ENCODE measurements at places on chromosomes 11 and 22.

- H3K27me3 ChIP-seq, result no peaks in the 10 kb centered on the region
- peaks cover 2% of the 10 kb centered on the region for H3K36me3 ChIP-seq
- H3K4me3 ChIP-seq, result no peak overlapping the region
- H3K4me1 ChIP-seq, result peaks cover 12% of the 10 kb centered on the region
- peak overlapping the region; percentile 1 for H3K27ac ChIP-seq
- DNase-seq, result no peak
These were observed 60.9 kb downstream of the ENTHD1 start for GRCh38 chr22:39832627-39833074.

- no peaks in the 10 kb centered on the region for H3K27me3 ChIP-seq
- no peaks in the 10 kb centered on the region for H3K4me1 ChIP-seq
- DNase-seq, result no peak
- no peaks in the 10 kb centered on the region for H3K36me3 ChIP-seq
- no peak overlapping the region for H3K27ac ChIP-seq
These were observed 43.7 kb downstream of the GAB4 start for GRCh38 chr22:16964366-16964765.

DNA sequence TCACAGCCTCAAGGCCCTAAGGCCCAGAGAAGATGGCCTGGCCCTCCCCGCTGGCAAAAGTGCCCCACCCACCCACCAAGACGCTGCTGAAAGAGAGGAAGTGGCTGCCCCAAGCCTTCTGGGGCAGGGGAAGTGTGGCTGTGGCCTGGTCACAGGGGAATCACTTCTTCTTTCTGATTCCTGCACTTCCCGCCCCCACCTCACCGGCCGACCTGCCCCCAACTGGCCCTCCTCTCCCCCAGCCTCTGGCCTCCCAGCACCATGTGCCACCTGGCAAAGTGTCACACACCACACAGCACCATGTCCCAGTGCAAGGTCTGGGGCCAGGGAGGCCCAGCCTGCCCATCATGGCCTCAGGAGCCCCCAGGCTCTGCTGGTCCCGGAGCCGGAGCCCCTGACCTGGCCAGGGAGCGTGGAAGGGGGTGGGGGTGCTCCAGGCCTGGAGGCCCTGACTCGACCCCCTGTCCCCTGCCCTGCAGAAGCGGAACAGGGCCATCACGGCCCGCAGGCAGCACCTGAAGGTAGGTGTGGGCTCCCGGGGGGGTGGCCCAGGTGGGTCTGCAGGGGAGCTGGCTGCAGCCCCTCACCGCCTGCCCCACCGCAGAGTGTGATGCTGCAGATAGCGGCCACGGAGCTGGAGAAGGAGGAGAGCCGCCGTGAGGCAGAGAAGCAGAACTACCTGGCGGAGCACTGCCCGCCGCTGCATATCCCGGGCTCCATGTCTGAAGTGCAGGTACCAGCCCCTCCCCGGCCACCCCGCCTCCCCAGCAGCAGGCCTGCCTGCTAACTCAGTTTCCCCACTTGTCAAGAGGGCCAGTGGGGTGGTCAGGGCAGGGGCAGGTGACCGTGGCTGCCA is 1.4 kb downstream of the TNNI2 start:
- H3K27me3 ChIP-seq, result no peaks in the 10 kb centered on the region
- H3K4me1 ChIP-seq, result peaks cover 63% of the 10 kb centered on the region
- H3K4me3 ChIP-seq, result peak overlapping the region; percentile 57
- H3K36me3 ChIP-seq, result no peaks in the 10 kb centered on the region
- peak; percentile 86 for DNase-seq

GRCh38 chr11:17296852-17297559 is 20.5 kb downstream of the NUCB2 start:
- no peak overlapping the region for H3K27ac ChIP-seq
- H3K4me1 ChIP-seq, result no peaks in the 10 kb centered on the region
- no peak for DNase-seq
- H3K4me3 ChIP-seq, result no peak overlapping the region

DNA sequence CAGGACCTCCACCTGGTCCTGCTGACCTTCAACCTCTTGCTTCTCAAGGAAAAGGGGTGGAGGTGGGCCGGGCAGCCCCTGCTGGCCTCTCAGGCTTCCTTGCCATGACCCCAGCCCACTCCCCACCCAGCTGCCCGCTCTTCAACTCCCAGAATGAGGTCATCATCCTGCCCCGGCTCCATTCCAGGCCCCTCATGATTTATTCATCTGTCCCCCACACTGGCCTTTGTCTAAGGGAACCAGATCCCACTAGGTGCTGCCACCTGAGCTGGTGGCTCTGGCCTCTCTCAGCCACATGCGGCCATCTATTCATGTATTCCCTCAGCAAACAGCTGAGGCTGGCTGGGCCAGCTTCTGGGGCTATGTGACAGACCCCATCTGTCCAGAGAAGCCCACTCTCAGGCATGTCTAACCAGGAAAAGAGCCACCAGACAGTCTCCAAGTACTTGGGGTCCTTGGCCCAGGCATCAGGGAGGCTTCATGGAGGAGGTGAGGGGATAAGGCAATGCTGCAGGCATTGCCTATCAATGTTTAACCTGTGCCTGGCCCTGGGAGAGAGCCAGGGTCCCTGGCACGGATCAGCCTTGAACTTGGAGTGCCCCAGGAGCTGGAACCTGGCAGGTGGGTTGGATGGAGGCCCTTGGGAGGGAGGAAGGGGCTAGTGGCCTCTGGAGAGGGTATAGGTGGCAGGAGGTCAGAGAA is 2.2 kb upstream of the CABP2 start:
- DNase-seq, result no peak
- H3K27ac ChIP-seq, result no peak overlapping the region

DNA sequence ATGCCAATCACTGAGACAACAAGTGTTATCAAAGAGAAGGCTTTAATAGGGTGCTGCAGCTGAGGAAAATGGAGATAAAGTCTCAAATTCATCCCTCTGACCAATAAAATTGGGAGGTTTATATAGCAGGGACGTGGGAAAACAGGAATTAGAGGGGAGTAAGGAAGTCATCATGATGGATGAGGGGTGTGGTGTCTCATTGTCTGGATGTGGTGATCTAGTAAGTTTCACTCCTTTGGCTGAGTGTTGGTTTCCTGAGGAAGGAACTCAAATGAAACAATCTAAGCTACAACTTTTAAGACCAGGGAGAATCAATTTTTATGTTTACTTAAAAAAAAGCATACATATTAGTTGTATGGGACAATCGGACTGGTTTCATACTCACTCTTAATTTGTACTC is 491.0 kb upstream of the KIRREL3 start:
- no peaks in the 10 kb centered on the region for H3K36me3 ChIP-seq
- H3K27me3 ChIP-seq, result no peaks in the 10 kb centered on the region
- no peak for DNase-seq
- H3K4me3 ChIP-seq, result no peak overlapping the region

DNA sequence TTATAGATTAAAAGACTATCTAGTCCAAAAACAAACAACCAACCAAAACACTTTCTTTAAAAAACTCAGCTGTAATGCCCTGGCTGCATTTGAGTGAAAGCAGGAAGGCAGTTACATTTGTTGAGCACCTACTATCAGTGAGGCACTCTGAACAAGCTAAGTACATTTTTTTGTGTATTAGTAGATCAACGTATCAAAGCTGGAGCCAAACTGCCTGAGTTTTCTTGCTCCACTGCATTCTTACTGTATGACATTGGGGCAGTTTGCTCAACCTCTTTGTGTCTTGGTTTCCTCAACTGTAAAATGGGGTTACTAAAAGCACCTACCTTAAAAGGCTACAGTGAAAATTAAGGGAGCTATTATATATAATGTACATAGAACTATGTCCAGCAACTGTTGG is 22.0 kb downstream of the COA4 start:
- H3K36me3 ChIP-seq, result peaks cover 3% of the 10 kb centered on the region
- H3K4me1 ChIP-seq, result no peaks in the 10 kb centered on the region
- no peaks in the 10 kb centered on the region for H3K27me3 ChIP-seq

DNA sequence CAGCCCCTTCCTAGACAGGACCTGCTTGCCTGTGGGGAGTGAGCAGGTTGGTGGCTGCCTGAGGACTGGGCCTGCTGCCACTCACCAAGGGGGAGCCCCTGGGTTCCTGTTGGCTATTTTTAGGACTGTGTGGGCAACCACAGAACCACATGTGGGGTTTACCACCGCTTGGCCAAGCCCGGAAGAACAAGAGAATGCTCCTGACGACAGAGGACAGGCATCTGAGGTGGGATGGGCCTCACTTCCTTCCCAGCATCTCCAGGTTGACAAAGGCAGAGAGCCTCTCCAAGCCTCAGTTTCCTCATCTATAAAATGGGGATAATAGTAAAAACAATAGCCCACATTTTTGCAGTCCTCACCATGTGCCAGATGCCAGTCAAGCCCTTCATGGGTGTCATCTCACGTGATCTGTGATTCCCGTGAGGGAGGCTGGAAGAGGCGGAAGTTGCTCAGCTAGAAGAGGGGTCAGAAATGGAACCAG is 43.6 kb downstream of the LRRC32 start:
- peak overlapping the region; percentile 63 for H3K27ac ChIP-seq
- peak; percentile 93 for DNase-seq
- H3K36me3 ChIP-seq, result no peaks in the 10 kb centered on the region
- no peaks in the 10 kb centered on the region for H3K27me3 ChIP-seq
- peaks cover 52% of the 10 kb centered on the region for H3K4me1 ChIP-seq

- H3K27me3 ChIP-seq, result peaks cover 5% of the 10 kb centered on the region
- H3K4me1 ChIP-seq, result no peaks in the 10 kb centered on the region
- DNase-seq, result no peak
- H3K4me3 ChIP-seq, result no peak overlapping the region
- H3K27ac ChIP-seq, result no peak overlapping the region
- H3K36me3 ChIP-seq, result no peaks in the 10 kb centered on the region
These were observed 218.0 kb downstream of the ST3GAL4 start for GRCh38 chr11:126573325-126573978.

GRCh38 chr11:118619444-118620197 is 12.2 kb downstream of the PHLDB1 start:
- H3K27ac ChIP-seq, result no peak overlapping the region
- H3K36me3 ChIP-seq, result no peaks in the 10 kb centered on the region
- no peak for DNase-seq
- no peak overlapping the region for H3K4me3 ChIP-seq
- H3K4me1 ChIP-seq, result peaks cover 12% of the 10 kb centered on the region

DNA sequence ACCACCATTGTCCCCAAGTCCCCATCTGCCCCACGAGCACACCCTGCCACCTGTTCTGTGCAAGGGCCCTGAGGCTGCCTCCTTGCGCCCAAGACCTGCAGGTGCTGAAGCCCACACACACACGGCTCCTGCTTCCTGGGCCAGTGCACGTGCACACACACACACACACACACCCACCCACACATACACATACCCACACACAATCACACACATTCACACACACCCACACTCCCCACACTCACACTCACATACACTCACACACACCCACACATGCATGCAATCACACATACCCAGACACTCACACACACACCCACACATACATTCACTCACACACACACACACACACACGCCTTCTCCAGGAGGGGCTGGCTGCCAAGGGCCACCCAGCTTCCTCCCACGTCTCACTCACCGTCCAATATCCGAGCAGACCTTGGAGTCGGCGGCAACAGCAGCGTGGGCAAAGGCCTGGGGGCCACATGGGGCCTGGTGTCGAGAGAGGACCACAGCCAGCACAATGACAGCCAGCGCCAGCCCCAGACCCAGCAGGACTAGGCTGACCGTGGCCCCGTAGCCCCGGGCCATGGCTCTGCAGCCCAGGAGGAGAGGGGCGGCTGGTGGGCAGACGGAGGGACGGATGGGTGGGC is 616 bp downstream of the GGT5 start:
- peaks cover 14% of the 10 kb centered on the region for H3K4me1 ChIP-seq
- no peaks in the 10 kb centered on the region for H3K27me3 ChIP-seq
- H3K4me3 ChIP-seq, result no peak overlapping the region
- H3K36me3 ChIP-seq, result no peaks in the 10 kb centered on the region
- no peak overlapping the region for H3K27ac ChIP-seq

- H3K27ac ChIP-seq, result no peak overlapping the region
- no peaks in the 10 kb centered on the region for H3K4me1 ChIP-seq
- no peaks in the 10 kb centered on the region for H3K27me3 ChIP-seq
- no peak for DNase-seq
- no peaks in the 10 kb centered on the region for H3K36me3 ChIP-seq
- no peak overlapping the region for H3K4me3 ChIP-seq
These were observed 155.1 kb upstream of the CADM1 start for GRCh38 chr11:115659061-115659963.

DNA sequence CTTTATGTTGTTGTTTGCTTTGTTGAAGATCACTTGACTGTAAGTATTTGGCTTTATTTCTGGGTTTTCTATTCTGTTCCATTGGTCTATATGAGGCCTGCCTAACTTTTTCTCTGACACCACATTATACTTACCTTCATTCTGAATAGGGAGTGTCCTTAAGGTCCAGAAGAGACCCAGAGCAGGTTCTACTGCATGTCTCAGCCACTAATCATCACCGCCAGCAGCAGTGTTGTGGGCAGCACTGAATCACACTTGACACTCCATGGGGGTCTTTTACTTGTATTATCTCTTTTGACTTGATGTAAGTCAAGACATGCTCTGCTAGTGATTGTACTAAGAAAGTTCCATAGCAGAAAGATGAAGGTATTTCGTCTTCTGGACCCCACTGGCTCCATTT is 274.9 kb downstream of the TENM4 start:
- H3K4me1 ChIP-seq, result no peaks in the 10 kb centered on the region
- no peak overlapping the region for H3K4me3 ChIP-seq
- H3K36me3 ChIP-seq, result no peaks in the 10 kb centered on the region

GRCh38 chr22:43167001-43167589 is 15.7 kb downstream of the TSPO start:
- H3K4me3 ChIP-seq, result no peak overlapping the region
- no peak overlapping the region for H3K27ac ChIP-seq
- peaks cover 12% of the 10 kb centered on the region for H3K4me1 ChIP-seq
- H3K36me3 ChIP-seq, result peaks cover 13% of the 10 kb centered on the region
- H3K27me3 ChIP-seq, result no peaks in the 10 kb centered on the region

GRCh38 chr11:128691802-128692752 is 1.8 kb upstream of the FLI1 start:
- H3K36me3 ChIP-seq, result no peaks in the 10 kb centered on the region
- peaks cover 40% of the 10 kb centered on the region for H3K4me1 ChIP-seq
- DNase-seq, result peak; percentile 39
- H3K27ac ChIP-seq, result no peak overlapping the region
- H3K27me3 ChIP-seq, result peaks cover 27% of the 10 kb centered on the region

- H3K4me3 ChIP-seq, result no peak overlapping the region
- H3K36me3 ChIP-seq, result peaks cover 90% of the 10 kb centered on the region
- no peak overlapping the region for H3K27ac ChIP-seq
- no peaks in the 10 kb centered on the region for H3K27me3 ChIP-seq
- no peaks in the 10 kb centered on the region for H3K4me1 ChIP-seq
- DNase-seq, result no peak
These were observed 74.7 kb downstream of the MED15 start for GRCh38 chr22:20582171-20582511.

DNA sequence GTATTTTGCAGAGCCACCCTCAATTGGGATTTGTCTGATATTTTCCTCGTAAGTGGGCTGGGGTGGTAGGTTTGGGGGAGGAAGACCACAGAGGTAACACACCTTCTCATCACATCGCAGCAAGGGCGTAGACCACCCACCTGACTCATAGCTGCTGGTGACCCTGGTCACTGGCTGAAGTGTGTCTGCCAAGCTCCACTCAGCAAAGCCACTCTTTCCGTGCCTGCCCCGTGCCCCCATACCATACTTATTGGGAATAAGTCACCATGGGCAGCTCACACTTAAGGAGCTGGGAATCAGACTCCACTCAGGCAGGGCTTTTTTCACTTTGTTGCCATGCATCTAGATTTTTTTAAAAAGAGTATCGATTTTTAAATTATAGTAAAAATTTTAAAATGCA is 111.6 kb downstream of the PHF21B start:
- no peaks in the 10 kb centered on the region for H3K36me3 ChIP-seq
- no peak overlapping the region for H3K27ac ChIP-seq
- no peak overlapping the region for H3K4me3 ChIP-seq
- H3K4me1 ChIP-seq, result no peaks in the 10 kb centered on the region
- no peak for DNase-seq

All from B cell (primary cell).